ENCODE measurements at places on chromosomes 5 and 9.
A peak's percentile ranks its signal among the peaks of the same experiment; 100 is the strongest.

DNA sequence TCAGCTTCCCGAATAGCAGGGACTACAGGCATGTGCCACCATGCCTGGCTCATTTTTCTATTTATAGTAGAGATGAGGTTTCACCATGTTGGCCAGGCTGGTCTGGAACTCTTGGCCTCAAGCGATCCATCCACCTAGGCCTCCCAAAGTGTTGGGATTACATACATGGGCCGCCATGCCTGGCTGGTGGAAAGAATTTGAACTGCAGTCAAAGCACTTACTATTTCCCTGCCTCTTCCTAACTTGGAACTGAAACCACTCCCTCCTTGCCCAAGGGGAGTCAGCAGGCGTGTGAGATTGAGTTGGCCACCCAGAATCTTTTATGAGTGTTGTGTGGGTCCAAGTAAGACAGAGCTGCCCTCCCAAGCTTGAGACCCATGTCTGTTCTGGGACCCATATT is 86.1 kb upstream of the PTPN3 start:
- DNase-seq, result no peak

- no peak for DNase-seq
Observed at GRCh38 chr5:99023330-99023729, 94.5 kb upstream of the CHD1 start.

DNA sequence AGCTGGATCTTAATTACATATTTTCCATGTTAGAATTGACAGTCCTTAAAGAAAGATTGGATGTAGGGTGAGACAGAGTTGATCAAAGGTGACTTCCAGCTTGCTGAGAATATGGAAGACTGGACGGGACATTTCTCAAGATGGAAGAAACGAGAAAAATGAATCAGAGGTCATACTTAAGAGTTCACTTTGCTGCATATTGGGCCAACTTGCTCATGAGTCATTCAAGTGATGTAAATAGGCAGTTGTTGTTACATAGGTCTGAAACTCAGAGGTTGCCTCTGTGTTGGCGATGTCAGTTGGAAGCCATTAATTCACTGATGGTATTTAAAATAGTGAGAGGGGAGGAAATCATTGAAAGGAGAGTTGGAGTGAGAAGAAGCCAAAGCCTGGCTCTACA is 132.8 kb downstream of the CD180 start:
- no peak for DNase-seq

GRCh38 chr5:11656916-11657315 is 247.3 kb downstream of the CTNND2 start:
- no peak for DNase-seq

GRCh38 chr5:30195036-30195435 is 998.5 kb upstream of the CDH6 start:
- DNase-seq, result no peak

DNA sequence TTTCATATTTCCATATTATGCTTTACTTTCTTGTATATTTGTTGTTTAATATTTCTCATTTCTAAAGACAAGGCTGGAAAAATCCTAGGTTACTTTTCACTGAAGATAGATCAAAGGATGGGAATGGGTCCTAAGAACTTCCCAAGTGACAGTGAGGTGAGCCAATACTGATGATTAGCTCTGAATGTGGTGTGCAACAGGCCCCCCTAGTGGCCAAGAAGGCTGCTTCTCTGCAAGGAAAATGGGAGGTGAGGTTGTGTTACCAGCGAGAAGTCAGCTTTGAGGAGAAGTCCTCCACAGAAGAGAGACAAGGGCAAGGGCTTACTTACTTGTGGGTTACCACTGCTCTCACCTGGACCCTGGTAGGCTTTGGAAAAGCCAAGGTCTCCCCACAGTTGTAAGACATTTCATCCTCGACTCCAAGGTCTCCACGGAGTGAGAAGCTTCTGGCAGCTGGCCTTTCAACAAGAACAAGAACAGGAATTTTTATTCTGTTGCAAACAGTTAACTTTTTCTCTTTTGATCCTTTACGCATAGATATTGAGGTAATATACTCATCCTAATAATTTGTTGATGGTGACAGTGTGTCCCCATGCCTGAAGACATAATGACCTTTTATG is 69.9 kb downstream of the MAMDC2 start:
- DNase-seq, result no peak

GRCh38 chr5:135546912-135547311 is 11.1 kb upstream of the NEUROG1 start:
- no peak for DNase-seq

DNA sequence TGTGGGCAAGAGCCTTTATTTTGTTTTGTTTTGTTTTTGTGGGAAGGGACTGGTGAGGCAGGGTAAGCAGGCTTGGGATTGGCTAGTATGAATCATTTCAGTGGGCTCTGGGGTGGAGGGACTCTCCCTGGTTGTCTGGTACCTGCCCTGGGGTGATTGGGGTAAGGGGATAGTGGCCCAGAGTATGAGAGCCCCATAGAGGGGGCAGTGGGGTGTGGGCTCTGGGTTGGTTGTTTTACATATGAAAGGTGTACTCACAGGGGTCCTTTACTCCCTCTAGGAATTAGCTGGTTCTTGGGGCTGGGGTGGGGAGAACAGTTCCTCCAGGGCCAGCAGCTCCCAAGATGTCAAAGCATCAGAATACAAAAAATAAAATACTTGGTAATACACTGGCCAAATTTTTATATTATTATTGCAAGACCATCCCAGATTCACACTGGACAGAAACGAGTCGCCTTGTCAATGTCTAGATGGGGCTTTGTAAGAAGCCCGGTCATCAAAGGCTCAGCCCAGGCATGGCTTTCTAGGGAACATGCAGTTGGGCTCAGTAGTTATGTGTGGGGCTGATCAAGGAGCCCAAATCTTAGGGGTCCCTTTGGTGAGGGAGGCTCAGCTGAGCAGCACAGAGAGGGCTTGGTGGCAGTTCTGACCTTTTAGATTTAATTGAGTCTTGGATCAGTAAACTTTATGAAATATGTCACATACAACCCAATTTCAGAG is 190.5 kb downstream of the NXNL2 start:
- no peak for DNase-seq

- no peak for DNase-seq
Observed at GRCh38 chr5:150945486-150945885, 40.7 kb upstream of the ZNF300 start.

- DNase-seq, result no peak
Observed at GRCh38 chr5:132070460-132071337, 2.9 kb upstream of the CSF2 start.

DNA sequence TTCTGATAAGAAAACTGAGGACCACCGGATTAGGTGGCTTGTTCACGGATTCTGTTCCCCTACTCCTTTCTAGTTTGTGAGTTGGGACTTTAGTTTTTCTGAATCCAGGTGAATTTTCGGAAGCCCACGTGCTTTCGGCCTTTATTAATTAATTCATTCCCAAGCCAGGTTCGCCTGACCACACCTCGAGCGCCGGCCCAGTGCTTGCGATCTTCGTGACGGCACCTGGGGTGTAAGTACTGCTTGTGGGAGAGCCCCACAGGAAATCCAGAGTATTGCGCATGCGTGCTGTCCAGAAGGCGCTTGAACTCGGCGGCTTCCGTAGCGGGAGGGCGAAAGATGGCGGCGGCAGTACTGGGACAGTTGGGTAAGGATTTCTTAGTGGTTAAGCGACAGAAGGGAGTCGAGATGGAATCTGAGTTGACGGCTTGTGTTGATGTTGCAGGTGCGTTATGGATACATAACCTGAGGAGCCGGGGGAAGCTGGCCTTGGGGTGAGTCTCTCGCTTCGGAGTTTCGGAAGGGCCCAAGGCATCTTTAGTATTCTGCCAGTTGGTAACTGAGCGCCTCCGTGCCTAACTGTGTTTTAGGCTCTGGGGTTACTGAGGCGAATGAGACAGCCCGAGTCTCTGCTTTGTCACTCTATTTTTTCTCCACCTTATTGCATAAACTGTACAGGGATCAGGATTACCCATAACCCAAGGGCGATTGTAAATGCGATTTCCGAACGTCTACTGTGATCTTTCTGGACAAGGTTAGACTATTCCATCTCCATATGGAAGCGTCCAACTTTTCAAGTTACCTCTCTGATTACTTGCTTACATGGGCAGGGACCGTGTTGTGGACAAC is at the start of gene MRPL22:
Gene MRPL22, plus strand, starts transcription at position 302 of the 849 bp plus-strand sequence. Its CDS starts 38 bp downstream, at position 340.
- peak; percentile 79 for DNase-seq

DNA sequence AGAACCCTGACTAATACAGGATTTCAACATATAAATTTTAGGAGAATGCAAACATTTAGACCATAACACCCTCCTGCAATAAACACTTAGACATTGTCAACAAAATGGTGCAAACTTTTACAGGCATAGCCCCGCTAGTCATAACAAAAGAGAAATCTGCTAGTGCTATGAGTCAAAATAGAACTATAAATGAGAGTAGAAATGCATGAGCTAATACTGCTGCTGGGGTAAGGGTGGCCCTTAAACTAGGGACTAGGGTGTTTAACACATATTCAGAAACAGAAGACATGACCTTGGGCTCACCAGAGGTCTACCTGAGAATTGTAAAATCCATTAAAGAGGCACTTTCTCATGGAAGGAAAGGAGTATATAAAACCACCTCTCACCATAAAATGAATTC is 131.6 kb downstream of the TLR4 start:
- no peak for DNase-seq

- no peak for DNase-seq
Observed at GRCh38 chr9:100534401-100534800, 43.5 kb upstream of the CAVIN4 start.

DNA sequence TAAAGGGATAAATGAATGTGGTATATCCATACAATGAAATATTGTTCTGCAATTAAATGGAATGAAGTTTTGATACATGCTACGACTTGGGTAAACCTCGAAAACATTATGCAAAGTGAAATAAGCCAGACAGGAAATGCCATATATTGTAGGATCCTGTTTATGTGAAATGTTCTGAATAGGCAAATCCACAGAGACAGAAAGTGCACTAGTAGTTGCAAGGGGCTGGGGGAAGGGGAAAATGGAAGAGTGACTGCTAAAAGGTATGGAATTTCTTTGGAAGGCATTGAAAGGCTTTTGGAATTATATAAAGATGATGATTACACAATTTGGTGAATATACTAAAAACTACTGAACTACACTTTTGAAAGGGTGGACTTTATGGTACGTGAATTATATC is 97.0 kb downstream of the FOXD1 start:
- DNase-seq, result no peak

DNA sequence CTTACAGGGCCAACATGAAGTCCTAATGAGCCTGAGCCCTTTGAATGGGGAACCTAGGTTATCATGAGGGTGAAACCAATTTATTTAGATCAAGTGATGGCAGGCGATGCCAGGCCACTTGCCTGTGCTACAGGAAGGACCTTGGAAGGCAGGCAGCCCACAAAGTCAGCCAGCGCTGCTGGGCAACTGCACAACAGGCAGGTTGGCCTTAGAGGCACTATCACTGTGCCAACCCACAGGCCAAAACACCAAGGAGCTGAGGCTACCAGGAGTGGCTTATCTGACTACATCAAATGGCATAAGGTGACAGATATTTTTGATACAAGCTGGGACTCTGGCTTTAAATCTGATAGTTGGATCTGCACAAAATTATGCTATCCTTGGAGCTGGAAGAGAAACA is 319.1 kb downstream of the NTRK2 start:
- DNase-seq, result no peak

GRCh38 chr5:170497311-170498038 is 6.3 kb upstream of the KCNIP1 start:
- no peak for DNase-seq

GRCh38 chr9:109072821-109073435 is 46.8 kb downstream of the TMEM245 start:
- no peak for DNase-seq

DNA sequence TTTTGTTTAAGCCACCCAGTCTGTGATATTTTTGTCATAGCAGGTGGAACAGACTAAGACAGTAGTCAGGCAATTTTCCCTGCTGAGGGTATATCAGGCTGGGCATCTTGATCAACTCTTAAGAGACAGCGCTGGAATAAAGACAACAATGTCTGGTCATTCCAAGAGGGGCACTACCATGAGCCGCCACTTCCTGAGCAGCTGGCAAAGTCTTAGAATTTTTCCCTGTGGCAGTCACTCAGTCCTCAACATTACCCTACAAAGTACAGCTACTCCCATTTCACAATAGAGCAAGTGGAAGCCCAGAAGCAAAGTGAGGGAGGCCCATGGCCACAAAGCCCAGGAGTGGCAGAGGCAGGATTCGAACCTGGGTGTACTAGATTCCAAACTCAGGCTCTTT is 74.8 kb downstream of the SH3PXD2B start:
- no peak for DNase-seq

DNA sequence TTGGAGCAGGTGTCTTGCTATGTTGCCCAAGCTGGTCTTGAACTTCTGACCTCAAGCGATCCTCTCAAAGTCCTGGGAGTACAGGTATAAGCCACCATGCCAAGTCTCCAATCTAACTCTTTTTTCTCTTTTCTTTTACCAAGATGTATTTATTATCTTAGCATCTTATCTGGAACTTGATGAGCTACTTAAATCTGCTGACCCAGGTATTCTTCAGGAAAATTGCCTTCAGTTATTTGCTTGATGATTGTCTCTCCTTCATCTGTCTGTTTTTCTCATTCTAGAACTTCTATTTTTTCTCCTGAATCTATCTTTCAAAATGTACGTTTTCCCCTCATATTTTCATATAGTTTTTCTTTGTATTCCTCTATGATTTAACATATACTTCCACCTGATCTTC is 158.2 kb upstream of the DMAC1 start:
- DNase-seq, result no peak

- no peak for DNase-seq
Observed at GRCh38 chr5:96659170-96659569, 3.0 kb upstream of the CAST start.

DNA sequence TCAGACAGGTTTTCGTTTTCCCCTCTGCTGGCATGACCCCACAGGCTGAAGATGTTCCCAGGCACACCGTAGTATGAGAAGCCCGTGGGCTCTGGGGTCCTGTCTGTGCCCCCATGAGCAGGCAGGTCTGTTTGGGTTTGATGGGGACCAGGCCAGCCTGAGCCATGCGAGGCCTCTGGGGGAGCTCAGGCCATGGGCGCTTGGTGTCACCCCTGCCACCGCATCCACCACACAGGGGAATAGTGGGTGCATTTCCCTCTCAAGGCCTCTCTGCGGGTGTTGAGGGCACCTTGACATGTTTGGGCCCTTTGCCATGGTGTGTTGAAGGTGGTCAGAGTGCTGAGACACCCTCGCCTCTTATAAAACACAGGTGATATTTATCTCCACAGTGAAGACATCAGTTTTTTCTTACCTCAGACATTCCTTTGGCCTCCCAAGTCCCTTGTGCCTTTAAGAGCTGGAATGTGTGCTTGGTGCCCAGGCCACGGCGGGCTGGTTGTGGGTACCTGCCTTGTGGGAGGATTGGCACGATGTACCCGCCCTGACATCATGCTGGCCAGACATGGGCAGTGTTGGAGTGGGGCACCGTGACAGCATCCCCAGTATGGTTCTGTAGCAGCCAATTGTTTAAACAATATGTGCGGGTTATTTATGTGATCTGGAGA is 68.3 kb downstream of the WNK2 start:
- no peak for DNase-seq

- DNase-seq, result no peak
Observed at GRCh38 chr9:19199012-19199411, 31.5 kb upstream of the DENND4C start.
